Endothelial cell (in vitro differentiated cells): ENCODE measurements at places on chromosomes 5 and 9. TPM values are rescaled to one million over a fixed set of nuclear protein-coding genes. Genes with fewer than 3 reads are reported as not detected.

The LECT2 gene
- total RNA-seq: not detected

The SPINK1 gene
- not detected for total RNA-seq

DNA sequence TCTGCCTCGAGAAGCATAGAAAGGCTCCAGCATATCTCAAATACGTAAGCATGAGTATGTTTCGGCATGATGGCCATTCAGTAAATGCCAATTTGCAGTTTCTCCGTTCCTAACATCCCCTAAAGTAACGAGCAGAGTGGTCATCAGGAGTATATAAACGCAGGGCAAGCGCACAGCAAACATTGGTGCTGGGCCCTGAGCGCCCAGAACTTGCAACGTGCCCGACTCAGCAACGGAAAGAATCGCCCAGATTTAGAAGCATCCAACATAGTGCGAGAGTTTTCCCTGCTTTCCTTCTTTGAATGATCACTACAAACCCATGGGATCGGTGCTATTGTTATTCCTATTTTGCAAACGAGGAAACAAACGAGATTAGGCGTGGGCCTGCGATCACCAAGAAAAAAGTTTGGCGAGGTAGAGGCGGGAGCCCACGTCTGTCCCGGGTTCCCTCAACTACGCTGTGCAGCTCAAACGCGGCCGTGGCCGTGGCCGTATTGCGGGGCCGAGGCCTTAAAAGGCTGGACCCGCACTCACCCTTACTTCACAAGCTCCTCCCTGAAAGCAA is 505 bp downstream of the RPS14 start:
- H3K27ac ChIP-seq: peak overlapping the region; percentile 100
- peak overlapping the region; percentile 100 for H3K4me3 ChIP-seq
- peaks cover 41% of the 10 kb centered on the region for H3K36me3 ChIP-seq
- peaks cover 31% of the 10 kb centered on the region for H3K4me1 ChIP-seq

The BTNL9 gene
- total RNA-seq: 24.3 TPM

- peaks cover 24% of the 10 kb centered on the region for H3K4me1 ChIP-seq
- DNase-seq: no peak
Observed at GRCh38 chr5:138967791-138968448, 92.8 kb upstream of the LRRTM2 start.

GRCh38 chr9:27086818-27087680 is 22.0 kb upstream of the TEK start:
- peaks cover 20% of the 10 kb centered on the region for H3K4me1 ChIP-seq
- H3K36me3 ChIP-seq: no peaks in the 10 kb centered on the region
- H3K27me3 ChIP-seq: no peaks in the 10 kb centered on the region
- no peak for DNase-seq
- no peak overlapping the region for H3K27ac ChIP-seq
- H3K4me3 ChIP-seq: no peak overlapping the region

DNA sequence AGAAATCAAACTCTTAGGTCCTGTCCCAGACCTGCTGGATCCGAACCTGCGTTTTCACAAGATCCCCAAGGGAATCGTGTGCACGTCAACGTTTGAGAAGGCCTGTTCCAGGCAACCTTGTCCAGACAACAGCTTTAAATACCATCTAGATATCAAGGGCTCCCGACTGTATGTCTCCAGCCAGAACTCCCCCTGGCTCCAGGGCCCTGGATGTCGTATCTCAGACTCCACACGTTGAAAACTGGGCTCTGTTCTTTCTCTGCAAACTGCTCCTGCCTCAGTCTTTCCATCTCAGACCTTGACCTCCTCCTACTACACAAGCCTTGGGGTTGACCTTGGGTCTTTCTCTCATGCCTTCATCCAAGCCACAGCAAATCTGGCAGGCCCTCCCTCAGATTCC is 5.8 kb upstream of the ENG start:
- H3K27ac ChIP-seq: no peak overlapping the region
- no peak overlapping the region for H3K4me3 ChIP-seq
- H3K27me3 ChIP-seq: peaks cover 10% of the 10 kb centered on the region
- DNase-seq: no peak
- peaks cover 50% of the 10 kb centered on the region for H3K4me1 ChIP-seq
- no peaks in the 10 kb centered on the region for H3K36me3 ChIP-seq

GRCh38 chr5:174491265-174491664 is 233.1 kb upstream of the MSX2 start:
- H3K4me3 ChIP-seq: no peak overlapping the region
- no peaks in the 10 kb centered on the region for H3K36me3 ChIP-seq
- peaks cover 5% of the 10 kb centered on the region for H3K27me3 ChIP-seq
- DNase-seq: no peak
- H3K27ac ChIP-seq: no peak overlapping the region

DNA sequence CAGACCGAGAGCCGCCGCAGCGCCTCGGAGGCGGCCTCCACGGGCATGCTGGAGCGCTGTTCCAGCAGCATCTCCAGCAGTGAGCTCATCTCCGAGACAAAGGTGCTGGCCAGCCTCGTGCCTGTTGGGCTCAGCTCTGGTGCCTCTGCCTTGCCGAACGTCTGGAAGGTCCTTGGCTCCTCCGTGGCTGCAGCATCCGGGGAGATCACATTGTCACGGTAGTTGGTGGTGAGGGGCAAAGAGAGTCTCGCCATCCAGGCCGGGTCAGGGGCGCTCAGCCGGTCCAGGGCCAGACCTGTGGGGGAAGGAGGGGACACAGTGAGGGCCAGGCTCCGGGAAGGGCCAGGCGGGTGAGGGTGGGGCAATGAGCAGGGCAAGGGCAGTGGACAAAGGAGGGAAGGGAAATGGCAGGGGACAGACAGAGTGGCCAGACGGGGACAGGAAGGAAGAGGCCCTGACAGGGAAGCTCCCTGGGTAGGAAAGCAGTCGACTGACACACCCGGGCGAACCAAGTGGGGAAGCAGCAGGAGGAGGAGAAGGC is 12.4 kb downstream of the PCDH12 start:
- peaks cover 75% of the 10 kb centered on the region for H3K4me1 ChIP-seq
- peaks cover 12% of the 10 kb centered on the region for H3K27me3 ChIP-seq
- no peak overlapping the region for H3K4me3 ChIP-seq
- no peak for DNase-seq
- H3K27ac ChIP-seq: peak overlapping the region; percentile 91
- peaks cover 48% of the 10 kb centered on the region for H3K36me3 ChIP-seq

- H3K27me3 ChIP-seq: peaks cover 1% of the 10 kb centered on the region
- no peaks in the 10 kb centered on the region for H3K4me1 ChIP-seq
Observed at GRCh38 chr9:134566196-134566847, 75.3 kb upstream of the COL5A1 start.

- H3K36me3 ChIP-seq: no peaks in the 10 kb centered on the region
- DNase-seq: no peak
Observed at GRCh38 chr9:131840220-131840619, 100.3 kb upstream of the RAPGEF1 start.

The LAMC3 gene
- 30.1 TPM for total RNA-seq

- H3K4me3 ChIP-seq: no peak overlapping the region
- no peak for DNase-seq
- no peaks in the 10 kb centered on the region for H3K36me3 ChIP-seq
- no peaks in the 10 kb centered on the region for H3K27me3 ChIP-seq
Observed at GRCh38 chr5:116814626-116815385, 240.2 kb upstream of the SEMA6A start.

- peaks cover 10% of the 10 kb centered on the region for H3K27me3 ChIP-seq
- peaks cover 4% of the 10 kb centered on the region for H3K36me3 ChIP-seq
- peak; percentile 56 for DNase-seq
- peaks cover 15% of the 10 kb centered on the region for H3K4me1 ChIP-seq
- H3K27ac ChIP-seq: peak overlapping the region; percentile 28
Observed at GRCh38 chr9:128245421-128246151, 30.2 kb downstream of the GOLGA2 start.
